ENCODE measurements at places on chromosomes 16 and 17. TPM values are rescaled to one million over a fixed set of nuclear protein-coding genes. Genes with fewer than 3 reads are reported as not detected.

RNF112 gene
- total RNA-seq, result 0.62 TPM

GRCh38 chr17:64186171-64187092 lies 56.5 kb upstream of the ERN1 start:
- H3K36me3 ChIP-seq, result peaks cover 8% of the 10 kb centered on the region
- no peak overlapping the region for H3K27ac ChIP-seq
- DNase-seq, result no peak
- no peaks in the 10 kb centered on the region for H3K27me3 ChIP-seq

GRCh38 chr17:50189550-50190292 lies 11.7 kb downstream of the COL1A1 start:
- no peaks in the 10 kb centered on the region for H3K36me3 ChIP-seq
- no peak for DNase-seq
- H3K27ac ChIP-seq, result no peak overlapping the region
- H3K4me1 ChIP-seq, result peaks cover 18% of the 10 kb centered on the region
- no peaks in the 10 kb centered on the region for H3K27me3 ChIP-seq

SULT1A2 gene
- total RNA-seq, result 0.36 TPM

DNA sequence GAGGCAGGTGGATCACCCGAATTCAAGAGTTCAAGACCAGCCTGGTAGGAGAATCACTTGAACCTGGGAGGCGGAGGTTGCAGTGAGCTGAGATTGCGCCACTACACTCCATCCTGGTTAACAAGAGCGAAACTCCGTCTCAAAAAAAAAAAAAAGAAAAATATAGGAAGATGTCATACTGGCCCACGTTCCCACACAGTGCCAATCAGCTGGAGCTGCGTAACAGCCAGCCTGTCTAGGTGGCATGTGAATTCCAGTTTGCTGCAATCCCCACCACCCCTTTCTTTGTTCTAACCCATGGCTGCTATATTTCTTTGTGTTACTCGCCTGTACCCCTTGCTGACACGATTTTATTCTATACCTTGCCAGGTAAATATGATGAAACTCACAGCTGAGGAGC lies 7.5 kb downstream of the NFATC2IP start:
- DNase-seq, result no peak
- no peaks in the 10 kb centered on the region for H3K27me3 ChIP-seq
- peaks cover 66% of the 10 kb centered on the region for H3K36me3 ChIP-seq
- no peaks in the 10 kb centered on the region for H3K4me1 ChIP-seq
- no peak overlapping the region for H3K27ac ChIP-seq

GRCh38 chr17:45013021-45013997 lies 38.1 kb downstream of the DCAKD start:
- no peak overlapping the region for H3K4me3 ChIP-seq
- H3K4me1 ChIP-seq, result peaks cover under 1% of the 10 kb centered on the region
- H3K36me3 ChIP-seq, result no peaks in the 10 kb centered on the region

DNA sequence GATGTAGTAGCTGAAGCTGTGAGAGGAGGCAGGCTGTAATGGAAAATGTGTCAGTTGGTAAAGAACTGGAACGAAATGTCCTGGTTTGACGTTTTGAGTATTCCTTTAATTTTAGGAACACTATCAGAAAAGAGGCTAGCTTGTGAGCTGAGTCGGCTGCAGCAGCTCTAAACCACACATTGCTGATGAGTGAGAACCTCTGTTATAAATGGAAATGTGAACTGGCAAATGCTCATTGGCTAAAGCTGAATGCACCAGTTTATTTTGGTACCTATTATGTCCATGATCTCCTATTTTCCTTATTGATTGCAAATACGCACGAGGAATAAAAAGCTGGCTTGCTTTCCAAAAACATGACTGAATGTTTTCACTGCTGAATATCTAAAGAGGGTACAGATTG lies 11.0 kb upstream of the WIPI1 start:
- DNase-seq, result no peak
- no peaks in the 10 kb centered on the region for H3K27me3 ChIP-seq
- peaks cover 2% of the 10 kb centered on the region for H3K4me1 ChIP-seq
- no peak overlapping the region for H3K27ac ChIP-seq
- H3K36me3 ChIP-seq, result no peaks in the 10 kb centered on the region

KRT24 gene
- total RNA-seq, result not detected

ABCC12 gene
- not detected for total RNA-seq

GRCh38 chr16:87642491-87642890 lies 40.2 kb downstream of the JPH3 start:
- H3K36me3 ChIP-seq, result no peaks in the 10 kb centered on the region
- H3K4me3 ChIP-seq, result no peak overlapping the region
- DNase-seq, result no peak
- no peak overlapping the region for H3K27ac ChIP-seq
- no peaks in the 10 kb centered on the region for H3K4me1 ChIP-seq

DNA sequence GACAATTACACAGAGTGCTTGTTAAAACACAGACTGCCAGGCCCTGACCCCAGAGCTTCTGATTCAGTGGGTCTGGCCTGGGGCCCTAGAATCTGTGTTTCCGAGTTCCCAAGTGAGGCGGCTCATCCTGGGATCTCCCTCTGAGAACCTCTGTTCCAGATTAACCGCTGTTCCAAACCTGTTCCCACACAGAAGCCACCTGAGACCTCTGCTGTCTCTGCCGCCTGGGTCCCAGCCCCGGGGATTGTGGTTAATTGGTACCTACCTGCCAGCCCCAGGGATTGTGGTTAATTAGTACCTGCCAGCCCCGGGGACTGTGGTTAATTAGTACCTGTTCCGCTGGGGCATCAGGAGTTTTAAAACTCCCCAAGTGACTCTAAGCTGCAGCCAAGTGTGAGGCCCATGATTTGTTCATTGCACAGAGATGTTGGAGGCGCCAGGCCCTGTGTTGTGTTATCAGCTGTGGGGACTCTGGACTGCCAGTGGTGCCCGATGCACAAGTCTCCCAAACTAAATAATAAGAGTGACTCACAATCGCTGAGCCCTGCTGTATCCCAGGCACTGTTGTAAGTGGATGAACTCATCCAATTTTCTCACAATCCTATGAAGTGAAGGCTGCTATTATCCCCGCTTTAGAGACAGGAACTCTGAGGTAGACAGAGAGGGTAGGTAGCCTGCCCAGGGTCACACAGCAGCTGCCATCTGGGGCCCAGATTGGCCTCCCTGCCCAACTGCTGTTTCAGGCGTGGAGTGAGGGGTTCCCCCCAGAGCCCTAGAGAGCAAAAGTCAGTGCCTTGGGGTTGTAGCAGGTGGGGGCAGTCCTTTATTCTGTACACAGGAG lies 219.7 kb downstream of the IRF8 start:
- peaks cover 13% of the 10 kb centered on the region for H3K27me3 ChIP-seq
- H3K4me1 ChIP-seq, result no peaks in the 10 kb centered on the region
- no peak for DNase-seq
- no peak overlapping the region for H3K27ac ChIP-seq

GRCh38 chr17:50559674-50560184 lies 786 bp upstream of the CACNA1G start:
- H3K4me1 ChIP-seq, result peaks cover 34% of the 10 kb centered on the region
- peaks cover 54% of the 10 kb centered on the region for H3K27me3 ChIP-seq
- H3K4me3 ChIP-seq, result peak overlapping the region; percentile 43
- no peak overlapping the region for H3K27ac ChIP-seq

DNA sequence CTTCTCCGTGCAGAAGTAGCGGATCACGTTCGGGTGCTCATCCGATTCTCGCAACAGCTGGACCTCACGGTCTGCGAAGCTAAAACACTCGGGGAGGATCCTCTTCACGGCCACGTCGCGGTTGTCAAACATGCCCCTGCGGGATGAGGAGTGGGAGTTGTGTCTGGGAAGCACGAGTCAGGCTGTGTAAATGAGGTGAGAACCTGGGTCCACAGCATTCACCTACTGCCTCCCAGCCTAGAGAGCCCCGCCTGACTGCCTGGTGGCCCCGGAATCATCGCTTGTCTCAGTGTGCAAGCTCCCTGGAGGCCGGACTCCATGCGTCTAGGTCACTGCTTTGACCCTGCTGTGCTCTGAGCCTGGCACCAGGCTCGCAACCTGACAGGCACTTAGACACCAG lies 33.9 kb upstream of the ICAM2 start:
- H3K36me3 ChIP-seq, result peaks cover 12% of the 10 kb centered on the region
- peaks cover 22% of the 10 kb centered on the region for H3K4me1 ChIP-seq
- no peak overlapping the region for H3K4me3 ChIP-seq
- no peak for DNase-seq
- H3K27me3 ChIP-seq, result no peaks in the 10 kb centered on the region

TBC1D3H gene
- total RNA-seq, result not detected

PLLP gene
- total RNA-seq, result not detected

PRSS27 gene
- 2.4 TPM for total RNA-seq

SDR42E2 gene
- 0.27 TPM for total RNA-seq

DNA sequence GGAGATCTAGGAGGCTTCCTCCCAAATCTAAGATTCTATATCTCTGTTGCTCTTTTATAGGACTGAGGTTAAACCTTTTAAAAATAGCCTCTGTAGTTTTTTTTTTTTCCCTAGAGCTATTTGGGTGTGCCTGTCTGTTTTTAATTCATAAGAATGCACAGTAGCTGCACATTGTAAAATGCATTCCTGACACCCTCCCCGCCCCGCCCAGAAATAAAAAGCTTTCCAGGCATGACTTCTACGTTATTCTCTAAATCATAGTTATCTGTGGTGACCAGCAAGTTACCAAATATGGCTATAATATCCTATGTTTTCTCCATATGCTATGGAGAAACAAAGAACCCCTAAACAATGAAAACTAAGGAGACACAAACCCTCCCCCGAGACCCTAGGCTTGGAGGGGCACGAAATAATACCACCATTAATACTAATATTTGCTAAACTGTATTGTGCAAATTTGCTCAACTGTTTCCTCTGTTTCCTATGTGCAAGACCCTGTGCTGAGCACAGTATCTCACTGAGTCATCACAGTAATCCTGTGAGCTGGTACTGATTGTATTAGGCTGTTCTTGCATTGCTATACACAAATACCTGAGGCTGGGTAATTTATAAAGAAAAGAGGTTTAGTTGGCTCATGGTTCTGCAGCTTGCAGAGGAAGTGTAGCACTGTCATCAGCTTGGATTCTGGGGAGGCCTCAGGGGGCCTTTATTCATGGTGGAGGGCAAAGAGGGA lies 388.3 kb downstream of the CA10 start:
- DNase-seq, result no peak
- H3K4me3 ChIP-seq, result no peak overlapping the region
- no peaks in the 10 kb centered on the region for H3K36me3 ChIP-seq
- H3K27ac ChIP-seq, result no peak overlapping the region
- no peaks in the 10 kb centered on the region for H3K4me1 ChIP-seq
- no peaks in the 10 kb centered on the region for H3K27me3 ChIP-seq

- H3K27me3 ChIP-seq, result no peaks in the 10 kb centered on the region
- no peak overlapping the region for H3K4me3 ChIP-seq
- no peaks in the 10 kb centered on the region for H3K4me1 ChIP-seq
- no peak overlapping the region for H3K27ac ChIP-seq
Measured at GRCh38 chr16:79836144-79836543, 235.6 kb upstream of the MAF start.

- no peaks in the 10 kb centered on the region for H3K36me3 ChIP-seq
- peaks cover 19% of the 10 kb centered on the region for H3K4me1 ChIP-seq
- no peaks in the 10 kb centered on the region for H3K27me3 ChIP-seq
Measured at GRCh38 chr17:28599311-28600184, 723 bp upstream of the SPAG5 start.

HOXB1 gene
- total RNA-seq, result not detected

GRCh38 chr16:17511340-17511739 lies 40.6 kb upstream of the XYLT1 start:
- DNase-seq, result no peak
- no peaks in the 10 kb centered on the region for H3K4me1 ChIP-seq
- H3K36me3 ChIP-seq, result no peaks in the 10 kb centered on the region
- H3K27ac ChIP-seq, result no peak overlapping the region

HOXB7 gene
- 0.36 TPM for total RNA-seq

DNA sequence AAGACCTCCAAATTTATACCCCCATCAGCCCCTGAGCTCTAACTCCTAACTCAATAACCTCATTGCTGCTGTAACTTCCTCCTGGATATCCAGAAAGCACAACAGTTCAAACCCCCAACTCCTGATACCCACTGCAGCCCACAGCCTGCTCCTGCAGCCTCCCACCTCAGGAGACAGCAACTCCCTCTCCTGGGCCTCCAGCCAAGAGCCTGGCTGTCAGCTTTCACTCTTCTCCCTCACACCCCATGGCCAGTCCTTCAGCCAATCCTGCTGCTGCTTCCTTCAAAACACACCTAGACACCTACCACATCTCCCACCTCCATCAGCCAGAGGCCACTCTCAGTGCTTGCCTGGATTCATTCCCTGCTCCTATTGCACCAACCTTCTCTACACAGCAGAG lies 5.4 kb downstream of the GINS2 start:
- no peaks in the 10 kb centered on the region for H3K36me3 ChIP-seq
- DNase-seq, result no peak
- no peak overlapping the region for H3K4me3 ChIP-seq
- H3K4me1 ChIP-seq, result peaks cover 35% of the 10 kb centered on the region
- H3K27ac ChIP-seq, result no peak overlapping the region
- H3K27me3 ChIP-seq, result no peaks in the 10 kb centered on the region
